ENCODE measurements at places on chromosomes 6 and 20.

DNA sequence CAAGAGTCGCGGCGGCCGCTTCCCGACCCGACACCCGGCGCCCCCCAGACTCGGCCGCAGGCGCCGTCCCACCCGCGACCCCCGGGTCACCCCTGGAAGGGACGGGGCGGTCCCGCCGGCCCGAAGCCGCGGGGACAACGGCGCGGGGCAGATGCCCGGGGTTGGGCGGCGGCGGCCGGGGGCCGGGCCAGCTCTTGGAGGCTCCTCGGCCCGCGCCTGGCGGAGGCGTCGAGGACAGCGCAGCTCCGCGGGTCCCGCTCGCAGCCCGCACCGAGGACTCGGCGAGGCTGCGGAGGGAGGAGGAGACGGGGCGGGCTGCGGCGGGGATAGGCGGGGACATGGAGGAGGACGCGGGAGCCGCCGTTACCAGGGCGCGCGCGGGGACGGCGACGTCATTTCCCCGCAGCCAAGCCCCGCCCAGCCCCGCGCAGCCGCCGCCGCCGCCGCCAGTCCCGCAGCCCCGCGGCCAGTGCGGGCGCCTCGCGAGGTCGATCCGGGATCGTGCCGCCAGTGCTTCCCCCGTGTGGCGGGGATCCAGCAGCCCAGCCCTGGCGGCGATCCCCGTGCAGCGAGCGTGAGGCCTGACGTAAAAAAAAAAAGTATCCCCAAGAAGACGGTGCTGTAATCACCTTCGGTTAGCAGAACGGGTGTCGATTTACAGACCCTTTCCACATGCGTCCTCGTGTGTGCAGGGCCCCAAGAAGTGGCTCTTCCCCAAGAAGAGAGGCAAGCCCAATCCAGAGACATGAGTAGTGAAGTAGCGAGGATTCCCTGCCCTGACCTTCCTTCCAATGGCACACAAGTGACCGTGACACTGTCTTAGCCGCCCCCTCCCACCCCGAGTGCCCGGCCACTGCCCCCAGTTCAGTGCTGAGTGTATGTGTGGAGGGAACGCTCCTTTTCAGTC, at the start of gene FAM184A:
TSS of gene FAM184A (minus strand) at position 289 of the 907 bp plus-strand sequence. CDS start 365 bp downstream, outside the sequence.
- peak; percentile 66 for DNase-seq

GRCh38 chr6:134984821-134985220, 34.9 kb upstream of the ALDH8A1 start:
- DNase-seq: no peak

GRCh38 chr20:24851346-24852019, 97.6 kb upstream of the CST7 start:
- no peak for DNase-seq

GRCh38 chr20:61267241-61267640, 15.2 kb downstream of the CDH4 start:
- no peak for DNase-seq

DNA sequence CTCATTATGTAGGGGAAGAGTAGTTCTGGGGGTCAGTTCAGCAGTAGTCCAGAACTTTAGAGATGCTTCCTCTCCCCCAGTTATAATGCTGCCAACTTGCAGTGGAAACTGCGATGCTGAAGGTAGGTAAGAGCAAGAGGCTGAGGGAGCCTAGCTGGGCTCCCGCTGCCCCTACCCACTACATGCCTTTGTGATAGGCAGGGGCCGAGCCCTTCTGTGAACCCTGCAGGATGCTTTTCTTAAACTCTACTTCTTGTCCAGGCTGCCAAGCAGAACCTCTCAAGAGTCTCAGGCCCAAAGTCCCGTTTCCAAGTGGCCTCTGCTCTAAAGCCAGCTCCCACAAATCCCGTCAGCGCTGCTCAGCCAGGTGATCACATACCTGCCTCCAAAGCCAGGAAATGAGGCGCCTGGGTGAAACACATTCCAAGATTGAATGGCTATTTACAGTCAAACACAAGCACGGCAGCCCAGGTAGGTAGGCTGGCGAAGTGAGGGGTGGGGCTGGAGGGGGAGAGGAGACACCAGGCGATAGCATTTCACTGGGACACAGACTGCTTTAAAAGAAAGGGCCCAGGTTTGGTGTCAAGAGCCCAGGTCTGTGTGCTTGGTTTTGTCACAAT, 150.7 kb downstream of the CD24 start:
- no peak for DNase-seq

DNA sequence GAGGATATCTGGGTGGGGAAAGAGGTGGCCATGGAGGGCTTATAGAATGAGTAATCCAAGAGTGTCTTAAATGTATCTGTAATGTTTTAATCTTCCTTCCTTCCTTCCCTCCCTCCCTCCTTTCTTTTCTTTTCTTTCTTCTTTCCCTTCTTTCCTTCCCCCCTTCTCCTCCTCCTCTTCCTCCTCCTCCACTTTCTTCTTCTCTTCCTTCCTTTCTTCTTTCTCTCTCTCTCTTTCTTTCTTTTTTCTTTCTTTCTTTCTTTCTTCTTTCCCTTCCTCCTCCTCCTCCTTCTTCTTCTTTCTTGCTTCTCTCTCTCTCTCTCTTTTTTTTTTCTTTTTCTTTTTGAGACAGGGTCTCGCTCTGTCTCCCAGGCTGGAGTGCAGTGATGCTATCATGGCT, 7.1 kb downstream of the HCK start:
- DNase-seq: no peak

DNA sequence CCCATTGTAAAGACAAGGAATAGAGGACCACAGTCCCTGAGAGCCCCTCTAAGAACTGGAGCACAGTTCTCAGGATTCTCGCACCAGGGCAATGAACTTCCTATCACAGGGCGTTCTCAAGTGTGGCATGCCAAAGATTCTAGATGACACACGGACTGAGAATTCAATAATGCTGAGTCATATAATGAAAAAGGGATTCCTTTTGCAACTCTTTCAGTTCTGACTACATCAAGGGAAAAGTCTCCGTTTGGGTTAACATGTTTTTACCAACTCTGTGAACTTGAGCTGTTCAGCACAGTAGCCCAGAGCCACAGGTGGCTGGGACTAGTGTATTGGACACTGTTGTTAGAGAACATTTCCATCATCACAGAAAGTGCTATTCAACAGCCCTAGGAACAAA, 3.4 kb downstream of the MED20 start:
- DNase-seq: no peak

DNA sequence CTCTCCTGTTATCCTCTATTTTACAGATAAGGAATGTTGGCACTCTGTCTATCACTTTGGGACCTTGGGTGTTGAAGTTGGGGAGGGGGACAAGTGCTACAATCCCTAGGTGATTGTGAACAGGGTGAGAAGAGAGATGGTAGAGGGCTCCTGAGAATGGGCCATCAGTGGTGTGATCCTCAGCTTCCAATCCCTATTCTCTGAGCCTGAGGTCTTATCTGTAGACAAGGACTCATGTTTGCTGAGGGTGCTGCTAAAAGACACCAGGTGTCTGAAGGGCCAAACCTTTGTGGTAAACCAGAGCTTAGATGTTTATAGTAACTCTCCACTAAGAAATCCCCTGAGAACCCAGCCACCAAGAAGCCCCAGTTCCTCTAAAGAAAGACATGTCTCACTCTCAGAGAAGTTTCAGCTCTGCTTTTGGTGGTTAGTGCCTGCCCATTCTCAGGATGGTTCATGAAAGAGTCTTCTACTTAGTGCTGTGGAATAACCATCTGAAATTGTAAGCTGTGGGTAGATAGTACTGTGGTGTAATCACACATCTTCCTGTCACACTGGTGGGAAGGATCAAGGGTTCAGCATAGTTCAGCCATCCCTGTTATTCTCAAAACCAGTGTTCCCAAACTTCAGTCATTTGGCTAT, 58.2 kb upstream of the IL20RA start:
- no peak for DNase-seq

DNA sequence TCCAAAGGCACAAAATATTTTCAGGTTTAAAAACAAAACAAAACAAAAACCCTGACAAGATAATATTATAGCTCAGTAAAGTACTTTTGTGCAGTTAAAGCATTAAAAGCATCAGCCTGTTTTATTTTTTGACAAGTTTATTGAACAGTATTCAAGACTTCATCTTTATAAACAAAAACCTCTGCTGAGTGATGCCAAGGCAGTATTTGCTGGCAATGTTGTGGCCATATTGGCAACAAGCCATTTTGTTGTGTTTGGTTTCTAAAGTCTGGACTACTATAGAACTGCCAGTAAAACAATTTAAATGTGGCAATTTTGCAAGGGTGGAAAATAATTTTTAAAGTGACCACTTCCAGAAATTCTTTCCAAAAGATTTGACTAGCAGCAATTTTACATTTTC, 15.9 kb downstream of the CPNE1 start:
- DNase-seq: no peak

DNA sequence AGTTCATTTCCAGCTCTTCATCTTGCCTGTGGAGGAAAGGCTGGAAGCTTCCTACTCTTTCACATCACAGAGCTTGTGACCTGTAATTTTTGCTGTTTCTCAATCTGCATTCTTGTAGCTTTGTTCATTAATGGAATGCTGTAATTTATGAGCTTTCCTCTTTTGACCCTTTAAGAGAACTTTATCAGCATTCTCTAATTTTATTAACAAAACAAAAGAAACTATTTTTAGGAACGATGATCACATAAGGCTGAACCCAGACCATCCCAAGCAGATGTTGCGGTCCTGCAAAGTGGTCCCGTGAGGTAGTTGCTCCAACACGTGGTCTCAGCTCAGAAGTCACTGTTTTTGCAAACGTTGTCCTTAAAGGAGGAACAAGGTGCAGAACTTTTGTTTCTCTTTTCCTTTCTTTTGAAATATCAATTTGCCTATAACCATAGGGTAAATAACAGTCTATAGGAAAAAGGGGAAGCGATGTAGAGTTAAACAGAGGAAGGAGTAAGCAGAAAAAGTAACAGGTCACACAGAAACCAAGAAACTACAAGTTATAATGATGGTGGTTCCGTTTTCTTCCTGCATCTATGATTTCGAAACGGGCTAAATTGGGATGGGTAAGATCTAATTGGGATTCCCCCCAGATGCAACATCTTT, 121.3 kb upstream of the PHACTR1 start:
- DNase-seq: no peak

DNA sequence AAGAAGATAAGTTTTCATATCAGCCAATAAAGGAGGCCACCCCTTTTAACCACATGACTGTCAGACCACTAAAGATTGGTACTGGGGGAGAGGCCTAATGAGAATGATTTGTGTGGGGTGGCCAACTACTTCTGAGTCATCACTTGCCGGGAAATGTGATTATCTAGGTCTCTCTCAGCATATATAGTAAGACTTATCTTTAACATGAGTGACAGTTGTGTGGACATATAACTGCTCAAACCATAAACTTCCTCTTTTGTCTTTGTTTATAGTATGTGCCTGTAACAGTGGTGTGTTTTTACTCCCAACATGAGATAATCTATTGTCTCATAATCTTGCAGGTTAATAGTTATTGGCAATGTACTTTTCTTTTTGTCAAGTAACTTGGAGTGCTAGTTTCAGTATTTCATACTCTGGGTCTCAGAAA, 312.4 kb downstream of the CDKAL1 start:
- no peak for DNase-seq

- DNase-seq: no peak
Observed at GRCh38 chr6:15580326-15580725, 82.5 kb downstream of the DTNBP1 start.

DNA sequence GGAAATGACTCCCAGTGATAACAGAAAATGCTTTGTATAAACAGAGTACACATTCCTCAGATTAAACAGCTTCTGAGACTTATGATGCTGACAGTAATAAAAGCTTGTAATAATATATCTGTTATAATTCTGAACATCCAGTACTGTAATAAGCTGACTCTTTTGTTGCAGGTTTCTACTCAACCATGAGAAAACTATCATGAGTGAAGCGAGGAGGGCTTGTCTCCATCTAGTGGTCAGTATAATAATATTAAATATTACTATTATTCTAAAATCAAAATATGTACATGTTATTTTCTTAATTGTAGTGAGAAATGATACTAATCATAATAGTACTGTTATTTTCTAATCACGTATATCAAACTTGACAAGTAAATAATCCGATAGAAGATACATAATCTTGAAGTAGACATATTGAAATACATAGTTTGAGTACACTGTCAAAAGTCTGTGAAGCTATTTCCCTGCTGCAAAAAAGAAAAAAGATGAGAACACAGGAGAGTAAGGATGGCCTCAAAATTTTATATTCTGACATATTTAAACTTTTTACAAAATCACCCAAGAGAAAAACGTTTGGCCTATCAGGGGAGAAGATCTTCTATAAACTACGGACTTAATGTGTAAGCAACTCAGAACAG, 183.1 kb downstream of the MOXD1 start:
- DNase-seq: peak; percentile 29

DNA sequence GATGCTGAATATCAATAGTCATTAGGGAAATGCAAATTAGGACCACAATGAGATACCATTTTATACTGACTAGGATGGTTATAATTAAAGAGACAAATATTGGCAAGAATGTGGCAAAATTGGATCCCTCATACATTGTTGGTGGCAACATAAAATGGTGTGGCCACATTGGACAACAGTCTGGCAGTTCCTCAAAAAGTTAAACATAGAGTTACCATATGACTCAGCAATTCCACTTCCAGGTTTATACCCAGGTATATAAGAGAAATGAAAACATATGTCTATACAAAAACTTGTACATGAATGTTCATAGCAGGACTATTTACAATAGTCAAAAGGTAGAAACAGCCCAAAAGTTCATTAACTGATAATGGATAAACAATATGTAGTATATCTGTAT, 2.0 kb upstream of the CRIP3 start:
- DNase-seq: no peak

DNA sequence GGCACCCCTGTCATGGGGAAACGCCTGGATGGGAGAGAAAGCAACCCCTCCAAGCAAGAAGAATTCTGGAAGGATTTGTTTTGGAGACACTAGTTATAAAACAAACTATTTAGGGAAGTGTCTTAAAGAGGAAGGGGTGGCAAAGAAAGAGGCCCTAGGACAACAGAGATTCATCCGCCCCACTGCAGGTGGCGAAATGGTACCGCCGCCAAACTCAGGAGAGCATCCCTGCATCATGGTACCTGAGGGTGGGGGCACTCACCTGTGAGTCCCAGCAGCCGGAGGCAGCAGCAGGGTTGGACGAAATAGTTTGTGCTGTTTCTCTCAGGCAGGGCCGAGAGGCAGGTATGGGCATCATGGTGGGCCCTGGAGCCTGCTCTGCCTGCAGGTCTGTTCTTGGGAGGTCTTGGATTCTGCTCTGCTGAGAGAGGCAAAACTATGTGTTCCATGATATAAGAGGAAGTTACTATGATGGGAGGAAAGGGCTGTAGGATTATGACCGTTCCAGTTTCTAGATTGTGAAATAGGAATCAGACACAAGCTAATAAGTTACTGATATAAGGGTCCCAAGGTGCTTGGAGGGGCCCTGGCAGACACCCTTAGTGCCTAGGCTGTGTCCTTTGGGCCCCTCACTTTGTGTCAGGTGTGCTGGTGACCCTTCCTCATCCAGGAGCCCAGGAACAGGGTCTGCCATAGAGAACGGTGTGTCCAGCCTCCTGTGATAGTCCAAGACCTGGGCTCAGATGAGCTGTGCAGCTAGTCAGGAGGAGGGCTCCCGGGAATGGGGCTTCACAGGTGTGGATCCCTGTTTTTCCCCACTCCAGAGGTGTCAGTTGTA, 20.4 kb downstream of the SIRPD start:
- no peak for DNase-seq

- no peak for DNase-seq
Observed at GRCh38 chr6:1349655-1350054, 37.8 kb downstream of the FOXQ1 start.

GRCh38 chr6:31478186-31478950, 19.6 kb upstream of the MICB start:
- DNase-seq: no peak
